CD4-positive, alpha-beta T cell treated with Interleukin-15 for 4 hours (primary cell): ENCODE measurements at places on chromosomes 1 and 21.

GRCh38 chr21:41260428-41260827 is 56.2 kb upstream of the FAM3B start:
- no peak for DNase-seq

DNA sequence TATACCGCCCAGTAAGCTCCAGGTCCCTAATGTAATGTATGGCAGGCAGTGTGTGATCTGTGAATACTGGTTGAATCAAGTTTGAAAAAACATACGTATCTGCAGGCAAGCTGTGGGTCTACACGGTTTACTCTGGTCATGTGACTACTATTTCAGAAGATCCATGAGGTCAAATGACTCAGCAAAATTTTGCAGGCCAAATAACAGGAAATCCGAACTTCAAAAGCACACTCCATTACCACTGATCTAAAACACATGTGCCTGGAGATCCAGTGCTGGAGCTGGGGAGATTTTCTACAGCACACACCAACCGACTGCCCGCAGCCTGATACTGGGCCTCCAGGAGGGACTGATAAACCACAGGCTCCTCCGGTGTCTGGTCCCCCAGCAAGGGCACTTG is 64.5 kb upstream of the SLC44A3 start:
- no peak for DNase-seq

GRCh38 chr1:46175243-46175642 is 356 bp downstream of the TSPAN1 start:
- no peak for DNase-seq

- DNase-seq, result no peak
Observed at GRCh38 chr1:9459816-9460407, 79.4 kb upstream of the SLC25A33 start.

- no peak for DNase-seq
Observed at GRCh38 chr1:205028924-205029323, 14.1 kb upstream of the CNTN2 start.

GRCh38 chr1:93672477-93673162 is 9.0 kb downstream of the BCAR3 start:
- no peak for DNase-seq

DNA sequence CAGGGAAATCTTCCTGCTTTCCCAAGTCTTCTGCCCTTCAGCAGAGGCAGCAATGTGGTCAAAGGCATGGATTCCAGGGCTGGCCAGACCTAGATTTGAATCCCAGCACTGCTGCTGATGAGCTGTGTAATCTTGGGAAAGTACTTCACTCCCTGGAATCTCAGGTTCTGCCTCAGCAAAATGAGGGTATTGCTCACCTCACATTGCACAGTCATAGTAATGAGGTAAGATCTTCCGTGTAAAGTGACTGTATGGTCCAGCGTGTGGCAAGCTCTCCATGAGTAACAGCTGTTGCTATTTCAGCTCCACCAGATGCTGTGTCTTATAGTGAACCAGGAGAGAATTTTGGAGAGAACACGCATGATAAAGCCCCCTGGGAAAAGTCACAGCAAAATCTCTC is 56.1 kb upstream of the F3 start:
- no peak for DNase-seq

DNA sequence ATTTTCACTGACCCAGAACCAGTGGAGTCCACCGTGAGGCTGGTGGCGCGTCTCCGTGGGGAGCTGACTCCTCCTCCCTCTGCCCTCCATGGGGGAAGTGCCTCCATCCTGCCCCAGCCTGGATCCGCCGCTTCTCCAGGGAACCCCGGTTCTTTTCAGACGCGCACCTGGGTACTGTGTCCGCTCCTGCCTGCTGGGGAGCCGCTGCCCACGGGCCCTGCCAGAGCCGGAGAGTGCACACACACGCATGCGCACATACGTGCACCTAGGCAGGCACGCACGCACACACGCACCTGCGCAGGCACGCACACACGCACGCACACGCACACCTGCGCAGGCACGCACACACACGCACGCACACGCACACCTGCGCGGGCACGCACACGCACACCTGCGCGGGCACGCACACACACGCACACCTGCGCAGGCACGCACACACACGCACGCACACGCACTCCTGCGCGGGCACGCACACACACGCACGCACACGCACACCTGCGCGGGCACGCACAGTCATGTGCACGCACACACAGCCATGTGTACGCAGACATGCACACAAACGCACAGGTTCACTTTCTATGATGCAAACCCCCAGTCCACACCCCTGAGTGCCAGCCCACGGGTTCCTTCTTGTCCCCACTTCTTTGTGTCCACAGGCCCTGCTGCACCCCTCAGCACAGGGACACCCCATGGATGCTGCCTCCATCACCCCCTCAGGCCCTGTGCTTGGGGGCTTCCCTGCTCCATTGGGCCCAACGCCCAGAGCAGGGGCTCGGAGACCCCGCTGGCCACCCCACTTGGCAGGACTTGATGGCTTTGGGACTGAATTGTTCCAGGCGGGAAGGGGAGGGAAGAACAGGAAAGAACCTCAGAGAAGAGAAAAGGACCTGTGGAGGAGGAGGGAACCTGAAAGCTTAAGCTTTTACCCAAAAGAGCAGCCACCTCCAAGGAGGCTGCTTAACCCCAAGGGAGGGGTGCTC is 42.7 kb downstream of the MORN1 start:
- no peak for DNase-seq

- DNase-seq, result no peak
Observed at GRCh38 chr1:9881838-9882249, 28.2 kb downstream of the CTNNBIP1 start.

DNA sequence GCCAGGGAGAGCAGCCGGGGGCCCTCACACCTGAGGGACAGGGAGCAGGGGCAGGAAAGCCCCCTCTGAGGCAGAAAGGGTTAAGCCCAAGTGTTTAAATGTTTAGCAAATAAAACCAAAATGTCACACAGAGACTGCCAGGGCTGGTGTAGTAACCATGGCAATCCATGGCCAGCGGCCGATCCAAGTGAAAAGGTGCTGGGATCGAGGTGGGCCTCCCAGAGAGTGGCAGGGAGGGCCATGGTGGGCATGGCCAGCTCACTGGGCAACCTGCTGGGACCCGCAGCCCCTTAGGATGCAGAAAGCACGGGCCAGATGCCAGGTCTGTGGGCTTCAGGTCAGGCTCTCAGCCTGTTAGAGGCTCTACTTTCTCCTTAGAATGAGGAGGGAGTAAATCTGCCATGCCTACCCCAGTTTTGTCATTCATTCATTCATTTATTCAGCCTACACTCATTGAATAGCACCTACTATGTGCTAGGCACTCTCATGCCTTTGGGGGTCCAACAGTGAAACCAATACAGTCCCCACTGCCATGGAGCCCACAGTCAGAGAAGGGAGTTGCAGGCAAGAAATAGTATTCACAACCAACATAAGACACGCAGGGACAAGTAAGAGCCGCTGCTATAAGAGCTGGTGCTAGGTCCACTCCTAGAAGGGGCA is 56.1 kb downstream of the KCNN3 start:
- DNase-seq, result no peak

DNA sequence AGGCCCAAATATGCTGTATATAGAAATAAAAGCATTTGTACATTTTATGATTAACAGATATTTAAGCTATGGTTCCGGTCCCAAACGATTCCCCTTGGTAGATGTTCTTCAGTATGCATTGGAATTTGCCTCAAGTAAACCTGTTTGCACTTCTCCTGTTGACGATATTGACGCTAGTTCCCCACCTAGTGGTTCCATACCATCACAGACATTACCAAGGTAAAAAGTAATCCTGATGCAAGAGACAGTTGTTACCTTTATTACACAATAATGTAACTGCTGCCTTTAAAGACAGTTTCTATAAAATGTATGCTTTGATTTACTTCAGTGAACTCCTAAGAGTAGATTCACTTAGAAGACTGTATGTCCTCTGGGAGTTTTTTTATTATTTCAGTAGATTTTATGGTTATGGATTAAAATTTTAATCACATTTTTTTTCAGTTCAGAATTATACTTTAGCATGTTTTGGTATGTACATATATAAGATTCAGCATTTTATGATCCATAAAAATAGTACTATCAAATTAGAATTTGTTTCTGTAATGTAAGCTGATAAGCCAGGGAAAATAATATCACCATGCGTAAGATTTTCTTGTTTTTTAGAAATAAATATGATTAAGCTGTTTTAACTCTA is 96.5 kb downstream of the USP25 start:
- DNase-seq, result peak; percentile 53

GRCh38 chr1:198373376-198373775 is 167.1 kb downstream of the ATP6V1G3 start:
- no peak for DNase-seq

DNA sequence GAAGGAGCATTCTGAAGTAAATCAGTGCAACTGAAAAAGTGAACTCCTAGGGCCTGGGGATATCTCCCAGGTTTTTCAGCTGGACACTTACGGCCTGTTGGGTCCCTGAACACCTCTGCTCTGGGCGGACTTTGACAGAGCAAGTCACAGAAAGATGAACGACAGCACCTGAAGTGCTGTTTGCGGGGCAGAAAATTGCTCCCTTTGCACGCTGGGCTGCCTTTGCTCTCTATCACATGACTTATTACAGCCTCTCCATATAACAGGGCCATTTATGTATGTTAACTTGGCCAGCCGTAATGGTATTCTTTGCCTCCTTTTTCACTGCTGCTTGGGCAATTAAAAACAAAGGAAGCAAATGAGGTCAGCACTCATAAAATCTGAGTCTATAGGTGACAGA is 332.9 kb downstream of the BARHL2 start:
- DNase-seq, result no peak

DNA sequence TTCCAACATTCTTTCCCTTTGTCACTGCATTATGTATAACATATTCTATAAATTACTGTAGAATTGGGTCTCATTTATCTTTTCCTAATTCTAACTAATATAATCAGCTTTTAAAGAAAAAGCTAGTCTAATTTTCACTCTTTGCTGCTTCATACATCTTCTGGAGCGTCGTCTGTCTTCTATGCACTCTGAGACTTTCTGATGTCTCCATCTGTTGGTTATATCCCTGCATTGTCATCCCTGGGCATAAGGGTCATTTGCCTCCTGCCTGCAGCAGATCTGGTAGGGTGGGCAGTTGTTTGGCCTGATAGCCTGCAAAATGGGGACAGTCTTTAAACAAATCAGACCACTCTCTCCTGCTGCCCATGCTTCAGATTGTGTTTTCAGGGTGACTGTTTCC is 40.8 kb upstream of the DYNLT5 start:
- DNase-seq, result no peak

GRCh38 chr1:89179343-89179742 is 3.5 kb upstream of the GBP7 start:
- DNase-seq, result no peak

DNA sequence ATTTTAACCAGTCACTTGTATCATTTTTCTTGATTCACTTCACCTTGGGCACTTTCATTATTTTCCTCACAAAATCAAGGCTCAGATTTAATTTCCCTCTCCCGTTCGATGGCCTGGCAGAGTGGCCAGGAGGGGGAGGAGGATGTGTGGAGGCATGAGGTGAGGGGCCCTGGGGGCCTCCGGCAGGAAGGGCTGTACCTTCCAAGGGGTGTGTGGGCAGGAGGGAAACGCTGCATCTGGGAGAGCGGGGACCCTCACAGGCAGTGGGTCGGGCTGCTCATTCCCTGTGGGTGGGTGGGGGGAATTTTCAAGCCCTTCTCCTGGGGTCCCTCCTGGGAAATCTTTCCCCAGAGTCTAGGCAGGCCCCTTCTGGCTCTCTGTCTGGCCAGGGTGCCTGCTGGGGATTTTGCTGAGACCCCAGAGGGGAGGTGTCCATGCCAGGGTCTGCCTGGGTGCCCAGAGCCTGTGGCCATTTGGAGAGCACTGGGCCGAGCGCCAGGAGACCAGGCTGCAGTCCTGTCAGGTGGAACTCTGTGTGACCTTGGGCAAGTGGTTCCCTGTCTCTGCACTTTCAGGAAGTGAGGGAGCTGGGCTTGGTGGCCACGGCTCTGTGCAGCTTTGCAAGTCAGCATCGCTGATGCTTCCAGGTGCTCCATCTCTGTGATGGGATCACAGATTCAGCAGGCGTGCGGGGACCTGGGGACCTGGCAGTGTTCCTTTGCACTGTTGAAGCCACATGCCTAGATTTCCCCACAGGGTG is 81.9 kb upstream of the C1orf174 start:
- DNase-seq, result no peak

DNA sequence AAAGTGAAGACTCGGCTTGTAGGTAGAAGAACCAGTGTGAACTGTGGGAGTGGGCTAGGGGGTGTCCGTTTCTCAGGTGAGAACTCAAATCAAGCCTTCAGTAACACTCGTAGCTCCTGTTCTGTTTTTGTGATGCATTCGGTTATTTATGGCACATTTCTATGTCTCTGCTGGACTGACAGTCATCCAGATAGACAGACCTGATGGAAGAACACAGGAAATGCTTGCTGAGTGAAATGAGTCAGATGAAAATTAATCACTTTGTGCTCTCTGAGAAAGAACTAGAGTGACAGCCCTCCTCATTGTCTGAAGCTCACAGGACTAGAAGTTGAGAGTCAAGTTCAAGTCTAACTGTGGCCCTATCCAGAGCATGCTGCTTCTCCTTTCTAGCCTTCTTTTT is 360.1 kb upstream of the PLXNA2 start:
- no peak for DNase-seq

GRCh38 chr1:212794561-212795014 is 2.9 kb downstream of the TATDN3 start:
- DNase-seq, result peak; percentile 28

DNA sequence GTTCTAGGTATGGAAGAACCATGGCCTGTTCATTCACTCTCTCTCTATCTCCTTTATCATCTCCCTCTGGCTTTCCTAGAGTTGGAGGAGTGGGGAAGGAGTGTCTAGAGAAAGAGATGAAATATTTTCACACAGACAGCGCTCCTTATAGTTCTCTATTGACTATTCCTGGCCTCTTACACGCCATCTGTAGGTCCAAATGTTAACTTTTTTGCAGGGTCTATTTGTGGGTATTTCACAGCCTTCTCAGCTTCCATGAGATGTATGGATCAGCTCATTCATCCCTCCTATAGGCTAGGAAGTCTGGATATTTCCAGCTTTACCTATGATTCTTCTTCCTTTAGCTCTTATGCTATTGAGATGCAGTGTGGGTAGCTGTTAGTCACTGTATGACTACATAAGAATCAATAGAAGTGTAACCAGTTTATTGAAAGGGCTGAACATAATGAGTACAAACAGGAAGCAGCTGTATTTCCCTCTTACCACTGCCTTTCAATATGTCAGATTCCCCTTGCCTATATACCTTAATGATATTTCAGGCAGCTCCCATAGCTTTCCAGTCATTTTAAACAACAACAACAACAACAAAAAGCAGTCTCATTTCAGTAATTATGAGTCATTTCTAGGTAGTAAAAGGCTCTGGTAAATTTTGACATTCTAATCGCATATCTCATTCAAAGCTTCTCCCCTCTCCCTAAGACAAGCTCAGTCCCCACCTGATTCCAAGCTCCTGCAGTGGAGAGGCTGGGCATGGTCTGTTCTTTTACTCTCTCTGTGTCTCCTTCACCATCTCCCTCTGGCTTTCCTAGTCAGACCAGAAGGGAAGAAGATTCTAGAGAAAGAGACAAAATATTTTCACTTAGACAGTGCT is 149.5 kb downstream of the TTLL7 start:
- no peak for DNase-seq

GRCh38 chr1:43997295-43997999 is 6.0 kb downstream of the CCDC24 start:
- no peak for DNase-seq

- no peak for DNase-seq
Observed at GRCh38 chr1:106435269-106435668, 621.2 kb upstream of the PRMT6 start.

- DNase-seq, result no peak
Observed at GRCh38 chr1:105073660-105074059, 1324.0 kb downstream of the AMY1C start.
